ENCODE measurements at places on chromosomes 6 and 20.

GRCh38 chr20:38885357-38885756, 40.9 kb upstream of the FAM83D start:
- no peak overlapping the region for H3K27ac ChIP-seq
- peaks cover 20% of the 10 kb centered on the region for H3K4me1 ChIP-seq
- no peak for DNase-seq
- no peaks in the 10 kb centered on the region for H3K27me3 ChIP-seq

DNA sequence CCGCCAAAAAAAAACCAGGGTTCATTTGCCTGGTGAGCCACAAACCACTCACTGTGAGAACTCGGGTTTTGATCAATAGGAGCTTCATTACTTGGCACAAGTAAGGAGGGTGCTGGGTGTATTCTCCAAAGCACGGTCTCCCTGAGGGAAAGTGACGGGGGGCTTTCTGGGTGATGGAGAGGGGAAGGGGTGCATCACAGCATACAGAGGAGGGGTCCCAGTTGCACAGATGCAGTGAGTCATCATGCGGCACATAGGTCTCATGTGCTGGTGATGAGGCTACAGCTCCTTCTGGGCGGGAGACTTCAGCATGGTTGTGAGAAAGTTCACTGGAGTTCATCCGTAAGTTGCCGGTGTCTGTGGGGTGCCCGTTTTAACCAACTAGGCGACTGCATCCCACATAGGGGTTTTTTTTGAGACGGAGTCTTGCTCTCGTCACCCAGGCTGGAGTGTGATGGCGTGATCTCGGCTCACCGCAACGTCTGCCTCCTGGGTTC, 36.2 kb downstream of the SUN5 start:
- DNase-seq = no peak
- no peaks in the 10 kb centered on the region for H3K4me1 ChIP-seq
- no peak overlapping the region for H3K4me3 ChIP-seq
- no peak overlapping the region for H3K27ac ChIP-seq
- H3K36me3 ChIP-seq = no peaks in the 10 kb centered on the region

DNA sequence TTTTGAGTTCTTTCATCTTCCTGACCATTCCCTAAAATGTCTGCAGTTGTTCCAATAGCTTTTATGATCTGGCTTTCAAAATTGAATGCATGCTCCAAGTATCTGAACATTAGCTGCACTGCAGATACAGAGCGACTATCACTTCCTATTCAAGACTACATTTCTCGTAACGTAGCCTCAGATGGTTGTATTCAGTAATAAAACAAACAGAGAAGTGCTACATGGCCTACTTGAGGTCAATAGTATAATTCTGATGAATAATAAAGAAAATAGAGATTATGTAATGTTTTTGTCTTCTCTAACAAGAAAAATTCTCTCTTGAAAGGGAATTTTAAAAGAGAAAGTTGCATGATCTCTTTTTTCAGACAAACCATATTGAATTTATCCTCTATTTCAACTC, 333.9 kb upstream of the IRAK1BP1 start:
- DNase-seq = no peak
- H3K4me1 ChIP-seq = no peaks in the 10 kb centered on the region
- H3K27me3 ChIP-seq = no peaks in the 10 kb centered on the region
- H3K36me3 ChIP-seq = no peaks in the 10 kb centered on the region
- H3K4me3 ChIP-seq = no peak overlapping the region
- no peak overlapping the region for H3K27ac ChIP-seq

- H3K4me3 ChIP-seq = no peak overlapping the region
- no peaks in the 10 kb centered on the region for H3K27me3 ChIP-seq
- no peaks in the 10 kb centered on the region for H3K4me1 ChIP-seq
- no peak overlapping the region for H3K27ac ChIP-seq
- no peaks in the 10 kb centered on the region for H3K36me3 ChIP-seq
- no peak for DNase-seq
These were observed 355.1 kb downstream of the HAO1 start for GRCh38 chr20:7585126-7585679.

DNA sequence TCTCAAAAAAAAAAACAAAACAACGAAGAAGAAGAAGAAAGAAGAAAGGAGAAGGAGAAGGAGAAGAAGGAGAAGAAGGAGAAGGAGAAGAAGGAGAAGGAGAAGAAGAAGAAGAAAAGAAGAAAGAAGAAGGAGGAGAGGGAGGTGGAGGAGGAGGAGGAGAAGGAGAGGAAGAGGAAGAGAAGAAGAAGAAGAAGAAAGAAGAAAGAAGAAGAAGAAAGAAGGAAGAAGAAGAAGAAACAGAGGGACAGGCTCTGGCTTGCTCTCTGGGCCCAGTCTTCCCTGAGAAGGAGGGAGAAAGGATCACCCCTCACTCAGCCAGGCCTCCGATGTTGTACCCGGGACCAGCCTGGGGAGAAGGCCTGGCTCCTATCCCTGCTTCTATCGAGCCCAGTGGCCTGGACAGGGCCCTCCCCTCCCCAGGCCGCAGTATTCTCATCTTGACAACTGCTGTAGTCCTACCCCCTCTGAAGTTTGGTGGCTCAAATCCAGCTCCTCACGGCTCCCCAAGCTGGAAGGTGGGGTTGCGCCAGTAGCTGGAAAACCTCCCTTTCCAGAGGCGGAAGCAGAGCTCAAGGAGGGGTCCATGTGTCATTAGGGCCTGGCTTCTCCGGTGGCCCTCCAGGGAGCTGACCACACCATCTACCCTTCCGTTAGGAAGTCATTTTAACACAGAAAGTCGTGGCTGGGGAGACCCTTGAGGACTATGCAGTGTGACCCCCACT, 18.9 kb downstream of the C6orf132 start:
- H3K36me3 ChIP-seq = peaks cover 9% of the 10 kb centered on the region
- H3K4me3 ChIP-seq = no peak overlapping the region

- no peaks in the 10 kb centered on the region for H3K36me3 ChIP-seq
- no peak overlapping the region for H3K4me3 ChIP-seq
- peaks cover 26% of the 10 kb centered on the region for H3K27me3 ChIP-seq
- DNase-seq = no peak
- no peaks in the 10 kb centered on the region for H3K4me1 ChIP-seq
- H3K27ac ChIP-seq = no peak overlapping the region
These were observed 211.7 kb downstream of the TFAP2C start for GRCh38 chr20:56840716-56841261.

DNA sequence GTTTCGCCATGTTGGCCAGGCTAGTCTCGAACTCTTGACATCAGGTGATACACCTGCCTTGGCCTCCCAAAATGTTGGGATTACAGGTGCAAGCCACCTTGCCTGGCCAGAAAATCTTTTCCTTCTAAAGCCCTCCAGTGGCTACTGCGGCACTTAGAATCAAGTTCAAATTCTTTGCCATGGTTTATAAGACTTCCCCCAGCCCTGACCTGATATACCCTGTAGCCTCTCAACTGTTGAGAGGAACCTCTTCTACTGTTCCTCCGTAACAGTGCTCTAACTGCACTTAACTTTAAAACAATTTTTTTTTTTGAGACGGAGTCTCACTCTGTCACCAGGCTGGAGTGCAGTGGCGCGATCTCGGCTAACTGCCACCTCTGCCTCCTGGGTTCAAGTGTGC, 235.6 kb downstream of the BCAS1 start:
- peaks cover 24% of the 10 kb centered on the region for H3K4me1 ChIP-seq
- H3K36me3 ChIP-seq = no peaks in the 10 kb centered on the region
- no peak for DNase-seq
- H3K27me3 ChIP-seq = no peaks in the 10 kb centered on the region
- H3K4me3 ChIP-seq = no peak overlapping the region
- no peak overlapping the region for H3K27ac ChIP-seq

DNA sequence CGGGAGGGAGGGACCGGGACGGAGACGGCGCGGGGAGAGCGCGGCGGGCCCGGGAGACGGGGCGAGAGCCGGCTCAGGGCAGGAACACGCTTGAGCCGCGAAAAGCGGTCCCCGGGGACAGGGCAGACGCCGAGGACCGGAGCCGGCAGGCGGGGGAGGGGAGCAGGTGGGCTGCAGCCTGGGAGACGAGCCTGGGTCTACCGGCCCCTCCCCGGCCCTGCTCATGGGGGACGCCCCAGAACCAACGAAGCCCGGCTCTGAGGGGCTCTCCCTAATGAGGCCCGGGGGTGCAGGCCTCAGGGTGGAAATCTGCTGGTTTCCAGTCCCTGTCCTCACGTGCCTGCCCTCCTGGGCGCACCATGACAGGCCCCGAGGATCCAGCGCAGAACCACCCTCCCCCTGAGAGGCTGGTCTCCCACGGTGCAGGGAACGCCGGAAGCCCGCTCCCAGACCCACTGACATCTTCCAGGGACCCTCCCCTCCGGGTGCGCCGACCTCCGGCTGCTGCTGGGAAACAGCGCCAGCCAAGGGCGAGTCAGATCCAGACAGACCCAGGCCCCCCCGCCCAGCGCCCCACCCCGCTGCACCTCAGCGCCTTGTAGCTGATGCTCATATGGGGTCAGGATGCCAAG, 571 bp upstream of the EEF1A2 start:
- peaks cover 39% of the 10 kb centered on the region for H3K4me1 ChIP-seq
- peak overlapping the region; percentile 5 for H3K4me3 ChIP-seq
- DNase-seq = no peak
- peaks cover 99% of the 10 kb centered on the region for H3K27me3 ChIP-seq
- no peaks in the 10 kb centered on the region for H3K36me3 ChIP-seq
- no peak overlapping the region for H3K27ac ChIP-seq

- no peaks in the 10 kb centered on the region for H3K36me3 ChIP-seq
- H3K4me1 ChIP-seq = no peaks in the 10 kb centered on the region
- no peak overlapping the region for H3K27ac ChIP-seq
- H3K27me3 ChIP-seq = no peaks in the 10 kb centered on the region
- DNase-seq = no peak
These were observed 404.6 kb downstream of the BTBD9 start for GRCh38 chr6:38234934-38235682.

DNA sequence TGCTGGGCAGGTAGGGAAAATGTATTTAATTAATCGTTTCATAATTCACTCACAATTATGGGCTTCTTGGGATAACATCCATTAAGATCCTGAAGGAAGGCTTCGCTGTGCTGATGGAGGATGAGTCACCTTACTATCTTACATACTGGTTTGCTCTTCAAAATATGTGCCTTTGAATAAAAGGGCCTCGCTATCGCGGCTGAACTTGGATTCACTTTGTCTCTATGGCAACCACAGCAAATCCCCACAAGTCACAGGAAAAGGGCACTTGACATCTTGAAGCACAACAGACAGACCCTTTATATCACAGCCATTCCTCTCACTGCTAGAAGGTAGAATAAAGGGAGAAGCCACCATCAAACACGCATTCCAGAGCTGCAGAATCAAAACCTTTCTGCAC, 141.3 kb upstream of the MYLIP start:
- H3K27ac ChIP-seq = no peak overlapping the region
- no peaks in the 10 kb centered on the region for H3K27me3 ChIP-seq
- DNase-seq = no peak
- no peak overlapping the region for H3K4me3 ChIP-seq
- no peaks in the 10 kb centered on the region for H3K4me1 ChIP-seq

DNA sequence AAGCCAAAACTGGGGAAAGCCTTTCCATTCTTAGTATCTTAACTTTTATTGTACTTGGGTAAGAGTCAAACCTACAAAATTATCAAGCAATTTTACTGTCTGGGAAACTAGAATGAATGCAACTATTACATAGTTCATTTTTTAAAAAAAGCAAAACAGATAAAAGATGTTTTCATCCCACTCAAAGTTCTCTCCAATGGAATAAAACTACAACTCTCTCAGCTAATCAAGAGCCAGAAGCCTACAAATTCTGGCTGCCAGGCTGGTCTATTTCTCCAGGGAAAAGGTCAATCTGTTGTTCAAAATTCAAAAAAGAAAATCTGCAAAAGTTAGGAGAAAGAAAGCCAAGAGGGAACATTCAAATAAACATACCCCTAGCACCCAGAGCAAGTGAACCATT, 56.2 kb downstream of the COL12A1 start:
- no peak overlapping the region for H3K27ac ChIP-seq
- no peaks in the 10 kb centered on the region for H3K36me3 ChIP-seq
- H3K4me3 ChIP-seq = no peak overlapping the region
- no peak for DNase-seq

GRCh38 chr20:57647933-57648785, 27.9 kb upstream of the ZBP1 start:
- no peak for DNase-seq
- peaks cover 23% of the 10 kb centered on the region for H3K36me3 ChIP-seq
- no peaks in the 10 kb centered on the region for H3K27me3 ChIP-seq
- H3K27ac ChIP-seq = no peak overlapping the region
- no peak overlapping the region for H3K4me3 ChIP-seq
- H3K4me1 ChIP-seq = no peaks in the 10 kb centered on the region

DNA sequence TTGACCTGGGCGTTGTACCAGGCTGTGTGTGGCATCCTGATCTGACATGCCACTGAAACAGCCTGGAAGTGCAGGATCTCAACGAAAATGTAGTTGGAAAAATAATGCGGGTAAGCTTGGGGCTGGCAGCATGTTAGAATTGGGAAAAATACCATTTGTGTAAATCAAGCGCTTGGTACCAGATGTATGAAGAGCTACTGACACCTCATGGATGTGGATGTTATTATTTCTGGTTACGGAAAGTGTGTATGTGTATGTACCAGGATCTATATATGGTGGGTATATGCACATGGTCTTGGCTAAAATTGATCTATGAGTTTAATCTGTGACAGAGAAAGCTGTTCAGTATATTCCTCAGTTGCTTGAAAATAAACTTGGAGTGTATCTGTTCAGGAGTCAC, 22.7 kb downstream of the HIVEP1 start:
- H3K36me3 ChIP-seq = no peaks in the 10 kb centered on the region
- H3K27ac ChIP-seq = no peak overlapping the region
- no peak for DNase-seq
- H3K4me1 ChIP-seq = peaks cover 63% of the 10 kb centered on the region

- H3K4me3 ChIP-seq = no peak overlapping the region
- H3K36me3 ChIP-seq = no peaks in the 10 kb centered on the region
- H3K27me3 ChIP-seq = no peaks in the 10 kb centered on the region
- peaks cover 12% of the 10 kb centered on the region for H3K4me1 ChIP-seq
- H3K27ac ChIP-seq = no peak overlapping the region
These were observed 84.6 kb upstream of the JAG1 start for GRCh38 chr20:10758446-10758845.

- H3K27ac ChIP-seq = no peak overlapping the region
- no peak overlapping the region for H3K4me3 ChIP-seq
- no peaks in the 10 kb centered on the region for H3K4me1 ChIP-seq
- no peaks in the 10 kb centered on the region for H3K27me3 ChIP-seq
- no peaks in the 10 kb centered on the region for H3K36me3 ChIP-seq
- DNase-seq = no peak
These were observed 383.7 kb upstream of the CDH4 start for GRCh38 chr20:60868316-60868891.

GRCh38 chr6:107644513-107644912, 154.6 kb downstream of the SOBP start:
- no peak overlapping the region for H3K27ac ChIP-seq
- no peaks in the 10 kb centered on the region for H3K27me3 ChIP-seq
- no peak for DNase-seq
- no peak overlapping the region for H3K4me3 ChIP-seq
- H3K4me1 ChIP-seq = peaks cover 8% of the 10 kb centered on the region
- H3K36me3 ChIP-seq = no peaks in the 10 kb centered on the region

All from esophagus squamous epithelium (tissue), 5 donors.